ENCODE measurements at places on chromosomes 16 and 17. TPM values are rescaled to one million over a fixed set of nuclear protein-coding genes. Genes with fewer than 3 reads are reported as not detected.

Gene KRTAP1-1
- total RNA-seq, result not detected

DNA sequence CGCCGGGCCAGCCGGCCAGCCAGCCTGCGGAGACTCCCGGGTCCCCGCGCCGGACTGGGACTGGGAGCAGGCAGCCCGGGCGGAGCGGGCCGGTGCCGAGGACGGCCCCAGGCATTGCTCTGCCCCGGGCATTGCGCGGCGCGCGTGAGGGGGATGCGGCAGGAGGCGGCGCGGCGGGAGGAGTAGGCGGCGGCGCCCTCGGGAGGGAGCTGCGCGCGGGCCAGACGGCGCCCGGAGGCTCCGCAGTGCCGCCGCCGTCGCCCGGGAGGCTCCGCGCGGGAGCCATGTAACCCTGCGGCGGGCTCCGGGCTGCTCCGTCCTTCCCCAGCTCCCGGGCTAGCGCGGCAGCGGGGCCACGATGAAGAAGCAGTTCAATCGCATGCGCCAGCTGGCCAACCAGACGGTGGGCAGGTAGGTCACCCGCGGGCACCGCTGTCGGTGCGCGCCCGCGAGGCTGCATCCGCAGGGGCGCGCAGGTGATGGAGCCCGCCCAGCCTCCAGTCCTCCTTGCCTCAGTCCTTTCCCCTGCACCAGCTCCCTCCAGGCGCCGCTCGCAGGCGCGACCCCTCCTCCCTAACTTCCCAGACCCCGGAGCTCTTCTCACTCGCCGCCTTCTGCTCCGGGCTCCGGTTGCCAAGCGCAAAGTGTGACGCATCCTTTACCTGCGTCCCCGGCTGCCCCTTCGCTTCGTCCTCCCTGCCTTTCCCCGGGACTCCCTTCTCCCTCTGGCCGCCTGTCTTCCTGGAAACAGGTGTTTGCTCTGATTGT is at the start of gene ARHGAP44:
Gene ARHGAP44 (plus strand): TSS at position 18 of the 768 bp plus-strand sequence. CDS start 341 bp downstream, at position 359.
- peak; percentile 8 for DNase-seq

- no peak for DNase-seq
Measured at GRCh38 chr16:28597692-28598261, 927 bp upstream of the SULT1A2 start.

Gene C16orf89
- total RNA-seq, result not detected

GRCh38 chr17:62058611-62059010 is 6.5 kb downstream of the MED13 start:
- no peak for DNase-seq

DNA sequence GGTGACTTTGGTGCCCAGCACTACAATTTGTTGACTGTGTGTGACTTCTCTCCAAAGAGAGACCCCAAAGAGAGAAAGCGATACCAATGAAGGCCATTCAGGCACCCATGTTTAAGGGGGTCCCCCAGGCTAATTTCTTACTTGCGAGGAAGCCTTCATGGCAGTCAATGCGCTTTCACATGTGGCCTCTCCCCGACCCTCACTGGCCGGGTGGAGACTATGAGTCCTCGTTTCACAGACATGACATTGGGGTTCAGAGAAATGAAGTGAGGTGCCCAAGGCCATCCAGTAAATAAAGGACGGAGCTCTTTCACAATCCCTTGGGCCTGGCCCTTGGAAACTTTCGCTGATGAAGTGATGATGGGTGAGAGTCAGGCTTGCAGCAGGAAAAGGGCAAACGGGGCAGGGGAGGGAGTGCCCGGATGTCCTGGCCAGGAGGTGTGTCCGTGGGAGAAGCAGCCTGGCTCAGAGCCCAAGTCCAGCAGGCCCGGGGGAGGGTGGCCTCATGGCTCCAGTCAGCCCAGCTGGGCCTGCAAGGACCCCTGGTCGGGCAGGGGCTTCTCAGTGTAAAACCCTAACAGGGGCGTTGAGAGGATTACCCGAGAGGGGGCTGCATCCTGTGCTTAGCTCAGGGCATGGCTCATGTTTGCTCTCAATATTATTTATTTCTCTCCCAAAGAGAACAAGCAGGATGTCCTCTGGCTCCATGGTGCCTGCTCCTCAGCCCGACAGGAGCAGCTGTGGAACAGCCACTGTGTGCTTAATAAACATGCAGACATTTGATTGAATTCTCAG is 14.7 kb downstream of the TBX2 start:
- no peak for DNase-seq

GRCh38 chr17:75524970-75525805 is at the start of gene LLGL2:
Gene LLGL2, plus strand, starts transcription at chr17:75525697. Its CDS starts 17,730 bp downstream, at chr17:75543427.
- DNase-seq, result peak; percentile 73

DNA sequence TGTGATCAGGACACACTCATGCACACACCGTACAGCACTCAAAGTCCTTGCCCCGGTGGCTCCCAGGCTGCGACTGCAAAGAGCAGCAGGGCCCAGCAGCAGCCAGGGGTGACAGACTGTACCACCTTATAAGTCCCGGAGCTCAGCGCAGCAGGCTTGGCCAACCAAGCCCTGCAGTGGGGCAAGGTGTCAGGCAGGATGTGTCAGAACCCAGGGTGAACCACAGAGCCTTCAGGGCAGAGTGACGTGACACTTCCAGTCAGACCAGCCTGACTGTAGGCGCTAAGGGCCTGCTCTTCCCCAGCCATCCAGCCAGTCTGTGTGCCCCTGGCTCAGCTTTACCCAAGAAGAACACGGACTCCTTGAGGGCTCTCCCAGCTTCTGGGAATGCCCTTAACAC is 204.1 kb downstream of the COPRS start:
- peak; percentile 86 for DNase-seq

- no peak for DNase-seq
Measured at GRCh38 chr17:45143767-45144198, 4.5 kb upstream of the HEXIM1 start.

GRCh38 chr17:63930951-63931575 is 1.1 kb downstream of the CD79B start:
- no peak for DNase-seq

Gene FAM117A
- 0.53 TPM for total RNA-seq

DNA sequence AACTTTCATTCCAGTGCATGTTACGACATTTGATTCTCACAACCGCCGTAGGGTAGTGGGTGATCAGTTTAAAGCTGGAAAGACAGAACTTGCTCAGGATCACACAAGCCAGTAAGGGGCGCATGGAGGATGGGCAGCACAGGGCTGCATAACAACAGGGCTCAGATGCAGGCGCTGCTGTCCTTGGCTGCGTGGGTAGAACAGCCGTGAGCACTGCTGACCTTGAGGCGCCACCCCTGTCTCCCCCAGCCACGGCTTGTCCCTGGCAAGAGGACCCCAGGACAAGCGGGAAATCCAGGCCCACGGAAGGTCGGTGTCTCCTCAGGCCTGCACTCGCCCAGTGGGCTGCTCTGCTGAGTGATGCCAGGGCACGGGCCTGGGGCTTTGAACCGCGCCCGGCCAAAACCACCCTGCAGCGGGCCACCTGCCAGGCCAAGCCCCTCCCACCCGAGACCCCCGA is 84.7 kb downstream of the LMF1 start:
- DNase-seq, result no peak

- peak; percentile 89 for DNase-seq
Measured at GRCh38 chr16:64469906-64470702, 651.8 kb downstream of the CDH11 start.

DNA sequence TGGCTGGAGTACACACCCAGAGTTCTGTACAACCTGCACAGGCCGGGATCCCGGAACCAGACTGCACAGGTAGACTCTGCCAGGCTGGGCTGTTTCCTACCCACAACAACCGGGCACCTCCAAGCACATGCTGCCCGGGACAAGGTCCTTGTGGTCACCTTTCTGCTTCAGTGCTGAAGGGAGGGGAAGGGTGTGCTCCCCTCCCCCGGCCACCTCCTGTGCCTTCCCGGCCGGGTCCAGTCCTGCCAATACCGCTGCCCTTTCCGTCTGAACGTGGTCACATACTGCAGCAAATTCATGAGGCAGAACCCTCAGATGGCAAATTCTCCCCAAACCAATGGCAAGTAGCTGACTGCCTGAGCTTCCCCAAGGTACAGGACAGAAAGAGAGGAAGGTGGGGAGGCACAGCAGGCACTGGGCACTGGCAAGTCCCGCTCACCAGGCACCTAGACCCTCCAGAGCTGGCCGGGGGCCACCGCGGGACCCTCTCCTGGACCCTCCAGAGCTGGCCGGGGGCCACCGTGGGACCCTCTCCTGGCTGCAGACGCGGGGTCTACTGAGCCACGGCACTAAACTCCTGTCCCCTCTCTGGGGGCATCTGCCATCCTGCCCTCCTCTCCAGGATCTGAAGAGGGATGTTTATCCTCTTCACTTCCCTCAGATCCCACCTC is 22.8 kb downstream of the SLC43A2 start:
- DNase-seq, result no peak

GRCh38 chr16:82605863-82606620 is 20.7 kb upstream of the CDH13 start:
- DNase-seq, result no peak

- peak; percentile 65 for DNase-seq
Measured at GRCh38 chr17:7560172-7561027, 1.3 kb upstream of the SENP3 start.

DNA sequence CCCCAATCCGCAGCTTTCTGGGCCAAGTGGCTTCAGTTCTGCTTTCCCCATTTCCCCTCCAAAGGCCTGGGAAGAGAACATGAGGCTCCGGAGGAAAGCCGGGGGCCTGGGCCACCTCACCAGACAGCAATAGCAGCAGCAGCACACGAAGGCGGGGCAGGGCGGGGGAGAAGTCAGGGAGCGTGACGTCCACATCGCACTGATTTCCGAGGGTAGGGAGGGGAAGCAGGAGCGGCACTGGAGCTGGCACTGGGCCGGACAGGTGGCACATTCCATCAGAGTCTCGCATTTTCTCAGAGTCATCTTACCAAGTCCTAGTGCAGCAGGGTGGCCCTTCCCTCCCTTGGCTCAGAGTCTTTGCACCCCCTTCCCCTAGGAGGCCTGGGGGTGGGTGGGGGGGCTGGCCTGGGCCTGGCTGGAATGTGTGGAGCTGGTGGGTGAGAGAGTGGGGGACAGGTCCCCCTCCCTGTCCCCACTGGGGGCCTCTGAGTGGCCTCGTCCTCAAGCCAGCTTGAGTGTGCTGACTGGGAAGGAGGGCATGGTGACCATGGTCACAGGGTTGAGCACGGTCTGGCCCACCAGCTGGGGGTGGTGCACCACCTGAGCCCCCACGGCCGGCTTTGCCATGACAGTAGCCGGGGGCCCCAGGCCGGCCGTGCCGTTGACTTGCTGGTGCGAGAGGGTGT is 14.3 kb downstream of the MNT start:
- peak; percentile 38 for DNase-seq

DNA sequence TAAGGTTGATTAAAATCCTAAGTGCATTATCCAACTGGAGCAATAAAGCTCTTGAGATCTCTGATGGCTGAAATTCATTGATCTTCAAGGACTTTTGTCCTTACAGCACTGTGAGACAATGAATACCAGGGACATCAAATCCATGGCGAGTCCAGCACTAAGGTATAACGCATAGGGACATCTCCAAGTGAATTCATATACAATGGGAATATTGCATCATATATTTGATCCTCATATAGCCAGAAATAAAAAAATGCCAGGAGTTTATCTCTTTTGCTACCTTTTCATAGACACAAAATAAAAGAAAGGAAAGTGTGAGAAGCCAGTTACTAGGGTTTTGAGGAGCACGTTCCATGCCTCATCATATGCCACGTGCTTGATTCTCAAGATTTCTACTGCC is 112.5 kb upstream of the CDH13 start:
- no peak for DNase-seq

DNA sequence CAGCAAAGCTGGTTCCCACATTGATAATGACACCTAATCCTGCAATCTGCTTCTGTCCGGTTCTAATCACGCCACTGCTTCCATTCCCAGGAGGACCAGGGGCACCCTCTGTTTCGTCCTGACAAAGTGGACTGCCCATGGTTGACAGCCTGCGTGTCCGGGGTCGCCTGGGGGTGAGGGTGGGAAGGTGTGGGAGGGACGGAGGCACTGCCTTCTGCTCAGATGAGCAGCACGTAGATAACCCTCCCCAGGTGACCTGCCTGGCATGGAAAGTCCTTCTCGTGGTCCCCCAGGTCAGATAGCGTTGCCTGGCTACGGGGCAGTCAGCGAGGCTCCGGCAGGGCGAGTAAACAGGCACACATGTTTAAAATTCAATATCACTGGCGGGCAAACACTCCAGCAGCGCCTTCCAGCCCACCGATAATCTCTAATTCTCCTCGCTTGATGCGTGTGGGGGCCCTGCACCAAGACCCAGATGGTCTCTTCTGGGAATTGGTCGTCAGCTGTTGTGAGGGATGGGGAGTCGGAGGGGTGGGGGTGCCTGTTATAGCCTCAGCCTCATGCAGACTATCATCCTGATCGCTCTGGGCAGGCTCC is 132.2 kb downstream of the RAP1GAP2 start:
- DNase-seq, result no peak

Gene IL17C
- total RNA-seq, result under 0.01 TPM

- DNase-seq, result no peak
Measured at GRCh38 chr16:27678955-27679354, 129.0 kb downstream of the KATNIP start.

DNA sequence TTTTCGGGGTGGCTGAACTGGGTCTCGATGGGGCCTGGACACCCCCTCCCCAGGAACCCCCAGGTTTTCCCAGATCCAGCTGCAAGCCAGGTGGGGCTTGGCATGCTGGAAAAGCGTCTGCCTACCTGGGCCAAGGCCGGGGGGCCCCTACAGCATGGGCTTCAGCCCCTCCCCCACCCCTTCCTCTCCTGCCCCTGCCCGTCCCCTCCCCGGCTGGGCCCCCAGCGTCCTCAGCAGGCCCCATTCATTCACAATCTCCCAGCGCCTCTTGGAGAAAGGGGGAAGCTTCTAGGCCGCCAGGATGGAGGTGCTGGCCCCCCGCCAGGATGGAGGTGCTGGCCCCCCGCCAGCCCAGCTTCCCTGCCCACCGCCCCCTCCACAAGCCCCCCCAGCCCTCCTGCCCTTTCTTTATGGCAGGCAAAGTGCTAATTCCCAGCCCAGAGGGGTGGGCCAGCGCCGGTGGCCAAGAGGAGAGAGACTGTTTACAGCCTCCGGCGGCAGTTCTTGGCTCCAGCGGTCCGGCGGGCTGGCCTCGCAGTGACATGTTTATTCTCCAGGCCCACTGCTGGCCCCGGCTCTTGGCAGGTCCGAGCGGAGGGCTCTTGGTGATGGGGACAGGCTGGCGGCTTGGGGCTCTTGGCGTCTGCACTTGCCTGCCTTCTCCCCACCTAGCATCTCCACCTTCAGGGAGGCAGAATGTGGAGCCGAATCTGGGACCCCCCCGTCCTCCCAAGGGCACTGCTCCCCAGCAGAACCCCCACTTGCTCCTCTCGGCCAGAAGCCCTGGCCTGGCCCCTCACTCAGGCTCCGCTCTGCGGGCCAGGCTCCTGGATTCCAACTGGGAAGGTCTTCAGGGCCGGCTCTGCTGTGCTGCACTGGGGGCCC is 94.4 kb upstream of the CIBAR2 start:
- no peak for DNase-seq

Gene CDRT4
- total RNA-seq, result 1.1 TPM

GRCh38 chr16:66895999-66896398 is 15.7 kb downstream of the PDP2 start:
- DNase-seq, result no peak

- DNase-seq, result no peak
Measured at GRCh38 chr17:40614431-40615067, 33.1 kb downstream of the SMARCE1 start.

- DNase-seq, result no peak
Measured at GRCh38 chr16:56421976-56422669, 3.2 kb downstream of the AMFR start.

Gene TMEM92
- total RNA-seq, result 0.26 TPM

Data from bronchial epithelial cell (primary cell).